ENCODE measurements at places on chromosomes 4 and X.

DNA sequence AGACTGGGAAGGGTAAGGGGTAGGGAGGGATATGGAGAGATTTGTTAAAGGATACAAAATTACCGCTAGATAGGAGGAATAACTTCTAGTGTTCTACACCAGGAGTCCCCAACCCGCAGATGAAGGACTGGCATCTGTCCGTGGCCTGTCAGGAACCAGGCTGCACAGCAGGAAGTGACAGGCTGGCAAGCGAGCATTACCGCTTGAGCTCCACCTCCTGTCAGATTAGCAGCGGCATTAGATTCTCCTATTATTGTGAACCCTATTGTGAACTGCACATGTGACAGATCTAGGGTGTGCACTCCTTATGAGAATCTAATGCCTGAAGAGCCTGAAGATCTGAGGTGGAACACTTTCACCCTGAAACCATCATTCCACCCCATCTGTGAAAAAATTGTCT lies 27.9 kb upstream of the BBS7 start:
- DNase-seq, result peak; percentile 34

DNA sequence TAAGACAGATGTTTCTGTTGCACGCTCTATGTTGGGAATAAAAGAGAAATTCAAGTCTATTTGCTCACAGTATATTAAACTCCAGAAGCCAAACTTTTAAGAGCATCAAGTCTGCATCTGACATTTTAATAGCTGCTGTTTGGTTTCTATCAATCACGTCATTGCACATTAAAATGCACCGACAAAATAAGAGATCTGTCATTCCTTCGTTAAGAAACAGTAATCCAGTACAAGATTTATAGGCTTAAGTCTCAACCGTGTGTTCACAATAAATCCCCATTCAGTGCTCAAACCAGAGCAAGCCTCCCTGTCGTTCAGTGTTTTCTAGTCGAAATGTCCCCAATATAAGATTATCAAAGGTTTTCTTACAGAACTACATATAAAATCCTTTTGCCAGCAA lies 89.0 kb upstream of the BMPR1B start:
- DNase-seq, result no peak

DNA sequence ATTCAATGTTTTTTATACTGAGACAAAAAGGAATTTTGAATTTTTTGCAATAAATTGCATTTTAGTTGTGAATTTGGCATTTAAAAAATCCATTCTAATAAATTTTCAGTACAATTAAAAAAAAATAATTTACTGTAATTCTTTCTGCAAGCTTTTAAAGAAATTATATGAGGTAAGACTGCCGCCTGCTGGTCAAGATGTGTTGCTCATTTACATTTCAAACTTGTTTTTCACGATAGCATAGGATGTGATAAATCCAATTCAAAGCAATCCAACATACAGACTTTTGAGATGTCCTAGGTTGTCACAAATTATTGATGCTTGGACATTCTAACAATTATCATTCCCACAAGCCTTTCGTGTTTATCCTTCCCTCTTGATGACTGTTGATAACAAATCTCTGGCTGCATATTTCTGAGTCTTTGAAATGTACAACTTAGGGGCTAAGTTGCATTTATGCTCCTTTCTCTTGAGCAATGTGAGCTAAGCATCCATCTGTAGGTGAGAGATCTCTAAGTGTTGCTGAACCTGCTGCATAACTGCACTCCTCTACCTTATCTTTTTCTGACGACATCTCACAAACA lies 21.7 kb upstream of the MFAP3L start:
- DNase-seq, result peak; percentile 77

GRCh38 chrX:75625232-75625631 lies 102.4 kb upstream of the ZDHHC15 start:
- no peak for DNase-seq

GRCh38 chr4:106126062-106126461 lies 189.9 kb downstream of the TBCK start:
- DNase-seq, result no peak

- DNase-seq, result peak; percentile 59
These were observed 35.1 kb downstream of the FAM114A1 start for GRCh38 chr4:38902695-38903094.

DNA sequence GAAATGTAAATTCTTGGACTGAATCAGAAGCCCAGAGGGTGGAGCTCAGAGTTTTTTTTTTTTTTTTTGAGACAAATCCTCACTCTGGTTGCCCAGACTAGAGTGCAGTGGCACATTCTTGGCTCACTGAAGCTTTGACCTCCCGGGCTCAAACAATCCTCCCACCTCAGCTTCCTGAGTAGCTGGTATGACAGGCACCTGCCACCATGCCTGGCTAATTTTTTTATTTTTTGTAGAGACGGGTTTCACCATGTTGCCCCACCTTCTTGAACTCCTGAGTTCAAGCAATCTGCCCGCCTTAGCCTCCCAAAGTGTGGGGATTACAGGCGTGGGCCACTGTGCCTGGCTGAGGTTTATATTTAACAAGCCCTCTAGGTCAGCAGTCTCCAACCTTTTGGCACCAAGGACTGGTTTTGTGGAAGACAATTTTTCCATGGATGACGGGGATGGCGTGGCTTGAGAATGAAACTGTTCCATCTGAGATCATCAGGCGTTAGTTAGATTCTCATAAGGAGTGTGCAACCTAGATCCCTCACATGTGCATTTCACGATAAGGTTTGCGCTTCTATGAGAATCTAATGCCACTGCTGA lies 76.7 kb downstream of the FHIP1A start:
- no peak for DNase-seq

- no peak for DNase-seq
These were observed 283.5 kb upstream of the GIMD1 start for GRCh38 chr4:106652095-106652494.

DNA sequence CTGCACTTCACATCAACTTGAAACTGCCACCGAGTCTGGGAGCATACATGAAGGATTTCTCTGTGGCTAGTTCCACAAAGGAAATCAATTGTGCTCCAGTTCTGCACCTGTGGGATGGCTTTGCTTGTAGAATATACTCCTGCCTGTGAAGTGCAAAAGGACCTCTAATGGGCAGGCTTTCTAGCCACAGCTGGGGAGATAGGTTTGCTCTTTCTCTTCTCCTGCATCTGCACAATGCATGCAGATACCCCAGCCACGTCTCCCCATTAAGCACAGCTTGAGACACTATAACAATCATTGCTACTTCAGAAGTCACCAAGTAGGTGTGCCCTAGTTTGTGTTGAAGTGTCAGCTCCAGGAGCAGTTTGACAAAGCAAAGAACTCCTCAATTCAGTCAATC lies 364.6 kb downstream of the ZIC3 start:
- no peak for DNase-seq

DNA sequence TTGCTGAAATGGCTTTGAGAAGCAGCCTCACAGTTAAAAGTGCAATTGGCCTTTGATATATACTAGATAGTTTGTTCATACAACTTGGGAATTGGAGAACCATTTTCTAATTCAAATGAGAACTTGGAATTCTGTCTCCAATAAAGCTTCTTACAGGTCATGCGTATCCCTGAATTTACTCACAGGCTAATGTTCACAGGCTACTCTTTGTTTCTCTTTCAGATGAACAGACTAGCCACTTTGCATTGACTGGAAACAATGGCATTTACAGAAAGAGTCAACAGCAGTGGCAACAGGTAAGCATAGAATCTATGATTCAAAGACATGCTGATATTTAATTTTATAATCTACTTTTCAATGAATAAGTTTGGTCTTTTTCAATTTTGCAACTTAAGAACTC lies 13.5 kb downstream of the AFF1 start:
- DNase-seq, result no peak

DNA sequence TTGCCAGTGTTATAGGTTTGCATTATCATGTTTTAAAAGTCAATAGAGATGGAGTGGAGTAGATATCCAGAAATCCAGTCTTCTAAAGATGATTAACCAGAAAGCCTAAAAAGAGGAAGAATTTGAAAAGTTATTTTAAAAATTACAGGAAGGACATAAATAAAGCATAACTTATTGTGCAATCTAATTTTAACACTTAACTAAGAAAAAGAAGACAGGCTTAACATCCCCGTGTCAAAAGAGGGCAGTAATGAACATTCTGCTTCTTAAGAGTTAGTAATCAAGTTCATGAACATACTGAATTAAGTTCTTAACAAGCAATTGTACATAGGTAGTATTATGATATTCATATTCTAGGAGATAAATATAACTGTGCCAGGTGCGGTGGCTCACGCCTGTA lies 39.3 kb downstream of the ELF2 start:
- no peak for DNase-seq

DNA sequence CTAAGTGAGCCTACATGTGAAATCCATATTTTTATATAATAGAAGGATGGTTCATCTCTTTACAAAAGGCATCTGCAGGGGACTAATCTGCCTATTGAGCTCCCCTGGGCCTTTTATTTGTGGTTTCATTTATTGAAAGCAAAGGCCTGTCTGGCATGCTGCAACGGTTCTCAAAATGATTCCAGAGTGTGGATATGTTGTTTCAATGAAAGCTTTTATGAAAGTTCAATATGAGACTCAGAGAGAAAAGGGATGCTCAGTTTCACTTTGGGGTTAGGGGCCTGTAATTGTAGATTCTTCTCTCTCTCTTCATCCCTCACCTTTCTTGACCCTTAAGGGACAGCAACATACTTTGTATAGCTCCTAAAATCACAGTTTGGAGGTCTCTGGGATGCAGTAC lies 204.2 kb upstream of the CASK start:
- DNase-seq, result no peak

DNA sequence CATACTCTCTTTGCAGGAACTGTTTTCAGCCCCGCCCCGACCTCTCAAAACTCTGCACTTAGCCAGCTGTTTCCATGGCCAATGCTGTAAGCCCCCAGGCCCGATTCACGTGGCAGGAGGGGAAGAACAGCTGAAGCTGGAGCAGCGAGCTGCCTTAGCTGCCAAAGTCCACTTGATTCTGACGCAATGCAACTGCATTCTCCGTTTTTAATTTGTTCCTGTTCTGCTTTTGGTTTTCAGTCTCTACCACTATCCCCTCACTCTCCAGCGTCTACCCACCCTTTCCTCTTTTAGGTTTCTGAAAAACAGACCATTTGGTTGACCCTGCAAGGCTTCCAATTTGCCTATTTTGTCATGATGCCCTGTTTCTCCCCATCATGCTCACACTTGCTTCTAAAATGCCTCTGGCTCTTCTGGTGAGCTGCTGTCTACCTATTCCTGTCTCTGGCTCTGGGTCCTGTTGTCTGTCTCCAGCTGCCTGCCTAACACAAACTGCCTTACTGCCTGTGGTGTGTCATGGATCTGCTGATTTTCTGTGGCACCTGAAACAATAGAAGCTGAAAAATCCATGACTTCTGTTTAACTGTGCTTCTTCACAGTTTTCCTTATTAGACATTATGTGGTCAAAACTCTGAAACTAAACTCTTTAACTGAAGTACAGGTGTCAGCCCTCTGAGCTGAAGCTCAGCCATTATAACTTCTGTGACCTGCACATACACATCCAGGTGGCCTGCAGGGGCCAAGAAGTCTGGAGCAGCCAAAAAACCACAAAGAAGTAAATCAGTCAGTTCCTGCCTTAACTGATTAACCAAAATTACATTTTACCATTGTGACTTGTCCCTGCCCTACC lies 160.5 kb upstream of the AGTR2 start:
- no peak for DNase-seq

GRCh38 chr4:105594099-105595010 lies 41.9 kb downstream of the ARHGEF38 start:
- no peak for DNase-seq

DNA sequence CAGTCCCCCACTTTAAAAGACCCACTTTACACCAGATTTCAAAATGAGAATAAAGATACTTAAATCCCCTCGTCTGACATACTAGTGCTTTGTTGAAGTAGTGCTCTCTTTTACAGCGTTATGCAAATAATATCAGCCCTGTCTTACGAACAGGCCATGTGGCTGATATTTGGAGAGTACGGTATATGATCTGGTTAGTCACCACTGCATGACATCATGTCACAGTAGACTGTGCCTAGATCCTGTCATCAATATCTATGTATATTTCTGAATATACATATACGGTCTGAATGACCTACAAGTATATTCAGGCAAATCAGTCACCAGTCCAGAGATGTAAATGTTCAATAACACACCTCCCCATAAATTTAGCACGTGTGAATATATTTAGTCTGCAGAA lies 25.4 kb upstream of the XAGE1B start:
- no peak for DNase-seq

DNA sequence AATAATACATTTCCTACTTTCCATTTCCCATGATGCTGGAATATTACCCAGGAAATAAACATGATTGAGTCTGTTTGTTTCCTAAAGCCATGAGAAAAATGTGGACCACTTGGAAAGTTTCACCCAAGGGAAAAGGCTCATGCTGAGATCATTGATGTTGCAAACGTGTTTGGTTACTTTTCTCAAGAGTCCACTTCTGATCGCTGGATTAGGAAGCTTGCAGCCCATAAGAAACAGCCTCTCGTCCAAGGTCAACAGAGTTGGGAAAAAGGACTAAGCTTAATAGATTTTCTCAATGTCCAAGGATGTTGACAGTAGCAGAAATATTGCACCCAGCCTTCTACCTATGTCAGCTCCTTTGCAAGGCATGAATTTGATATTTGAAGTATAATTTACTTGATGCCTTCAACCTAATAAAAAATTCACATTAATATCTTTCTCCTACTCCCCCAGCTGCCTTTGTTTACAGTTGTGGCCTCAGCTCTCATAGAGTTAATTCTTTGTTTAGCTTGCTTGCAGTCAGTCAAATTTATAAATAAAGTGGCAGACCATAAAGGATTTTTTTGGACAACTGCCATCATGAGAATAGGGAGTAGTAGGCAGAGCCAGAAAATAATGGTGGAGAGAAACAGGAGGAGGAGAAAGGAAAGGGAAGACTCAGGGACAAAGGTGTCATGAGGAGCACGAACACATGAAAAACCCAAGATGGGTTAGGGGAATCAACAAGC lies 65.6 kb upstream of the BLTP1 start:
- no peak for DNase-seq

GRCh38 chrX:1938190-1938589 lies 323.3 kb downstream of the ASMT start:
- DNase-seq, result no peak

DNA sequence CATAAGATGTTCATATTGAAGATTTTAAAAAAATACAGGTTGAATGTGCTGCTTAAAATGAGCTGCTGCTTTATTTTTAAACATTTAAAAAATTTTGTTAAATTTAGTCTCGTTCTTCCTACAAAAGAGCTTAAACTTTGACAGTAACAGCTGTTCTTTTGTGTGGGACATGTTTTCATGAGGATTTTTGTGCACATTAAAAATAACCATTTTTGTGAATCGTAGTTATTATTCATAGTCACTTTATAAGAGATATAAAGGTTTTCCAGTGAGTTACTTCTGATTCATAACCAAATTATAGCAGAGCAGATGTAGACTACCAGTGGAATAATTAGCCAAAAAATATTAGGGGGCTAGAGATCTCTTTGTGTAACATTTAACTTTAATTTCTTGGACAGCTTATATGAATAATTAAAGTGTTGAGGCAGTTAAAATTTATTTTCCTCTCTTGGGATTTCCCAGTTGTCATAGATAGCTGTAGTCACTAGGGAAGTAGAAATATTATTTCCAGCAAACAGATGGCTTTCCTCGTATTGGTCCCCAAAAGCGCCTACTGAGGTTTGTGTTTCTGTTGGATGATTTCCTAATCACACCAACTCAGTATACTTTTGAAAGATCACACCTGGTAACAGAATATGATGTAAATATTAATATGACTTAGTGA lies 24.2 kb downstream of the RBPJ start:
- no peak for DNase-seq
